Fibroblast of skin of right quadriceps (primary cell): ENCODE measurements at places on chromosomes 2 and 18.

DNA sequence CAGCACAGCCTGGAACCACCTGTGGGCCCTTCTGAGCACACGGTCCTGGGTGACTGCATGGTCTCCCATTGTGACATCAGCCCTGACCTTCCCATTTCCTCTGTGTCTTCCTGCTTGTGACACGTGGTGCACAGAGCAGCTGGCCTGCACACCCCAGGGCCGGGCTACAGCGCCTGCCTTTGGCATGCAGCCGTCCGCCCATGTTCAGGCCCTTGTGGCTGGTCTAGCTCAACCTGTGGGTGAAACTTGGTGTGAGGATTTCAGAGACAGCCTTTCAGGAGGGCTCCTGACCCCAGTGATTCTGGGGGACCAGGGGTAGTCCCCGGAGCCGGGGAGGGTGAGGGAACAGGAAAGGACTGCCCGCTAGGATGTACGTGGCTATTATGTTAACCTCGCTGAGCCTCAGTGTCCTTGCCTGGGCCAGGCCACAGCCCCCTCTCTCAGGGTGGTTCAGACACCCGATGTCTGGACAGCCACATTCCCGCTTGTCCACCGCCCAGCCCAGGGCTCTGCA lies 284.8 kb upstream of the HS6ST1 start:
- no peak for DNase-seq

- no peak for DNase-seq
Observed at GRCh38 chr2:65388596-65389390, 43.6 kb downstream of the SPRED2 start.

DNA sequence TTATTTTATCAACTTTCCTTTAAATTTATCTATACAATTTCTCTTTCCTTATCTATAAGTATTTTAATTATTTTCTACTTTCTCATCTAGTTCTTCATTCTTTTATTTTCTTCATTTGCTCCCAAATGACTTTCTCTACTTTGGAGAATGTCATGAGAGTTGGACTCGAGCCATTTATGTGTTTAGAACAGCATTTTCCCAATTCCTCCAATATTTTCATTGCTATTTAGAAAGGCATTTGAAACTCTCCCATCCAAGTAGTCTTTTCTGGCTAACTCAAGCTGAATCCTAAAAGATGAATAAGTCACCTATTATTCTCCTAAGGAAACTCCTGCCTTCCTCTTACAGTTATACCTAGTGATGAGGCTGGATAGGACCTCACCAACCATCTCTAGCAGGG lies 15.8 kb upstream of the FEZ2 start:
- DNase-seq, result peak; percentile 31

- DNase-seq, result no peak
Observed at GRCh38 chr18:10872304-10872703, 277.1 kb downstream of the PIEZO2 start.

GRCh38 chr2:15023221-15023620 lies 390.7 kb downstream of the LRATD1 start:
- peak; percentile 65 for DNase-seq

DNA sequence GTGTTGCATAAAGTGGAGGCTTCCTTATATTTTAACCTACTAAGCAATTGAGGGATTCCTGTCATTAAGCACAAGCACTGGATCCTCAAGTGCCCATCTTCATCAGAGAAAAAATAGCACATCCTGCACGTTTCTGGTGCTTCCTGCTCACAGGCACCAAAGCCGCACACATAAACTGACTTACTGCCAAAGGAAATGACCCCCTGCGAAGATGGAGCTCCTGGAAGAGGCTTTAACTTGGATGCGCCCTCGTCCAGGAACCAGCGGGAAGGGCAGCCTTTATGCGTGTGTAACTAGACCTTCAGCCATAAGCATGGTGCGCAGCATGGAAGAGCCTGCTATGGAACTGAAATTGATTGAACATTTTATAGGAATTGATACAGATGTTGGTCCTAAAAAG lies 188.7 kb downstream of the FTCDNL1 start:
- DNase-seq, result no peak

- no peak for DNase-seq
Observed at GRCh38 chr2:12488352-12489318, 228.1 kb upstream of the TRIB2 start.

DNA sequence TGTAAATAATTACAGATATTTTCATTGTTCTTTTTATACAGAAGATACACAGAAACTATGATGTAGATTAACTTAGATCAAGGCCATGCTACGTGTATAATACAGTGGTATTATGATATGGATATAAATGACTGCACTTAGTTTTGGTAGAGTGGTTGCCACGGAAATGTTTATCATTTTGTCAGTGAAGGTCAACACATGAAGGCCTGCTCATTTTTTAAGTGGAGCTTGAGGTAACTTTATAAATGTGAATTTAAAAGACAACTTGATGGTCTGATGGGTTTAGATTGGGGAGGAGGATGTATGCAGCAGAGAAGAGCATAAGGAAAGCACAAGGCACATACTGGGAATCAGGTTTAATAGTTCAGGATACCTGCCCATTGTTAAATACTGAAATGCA lies 14.4 kb upstream of the BBS5 start:
- DNase-seq, result no peak
